RKO (cell line): ENCODE measurements at places on chromosomes 6 and 20.
A peak's percentile ranks its signal among the peaks of the same experiment; 100 is the strongest.

DNA sequence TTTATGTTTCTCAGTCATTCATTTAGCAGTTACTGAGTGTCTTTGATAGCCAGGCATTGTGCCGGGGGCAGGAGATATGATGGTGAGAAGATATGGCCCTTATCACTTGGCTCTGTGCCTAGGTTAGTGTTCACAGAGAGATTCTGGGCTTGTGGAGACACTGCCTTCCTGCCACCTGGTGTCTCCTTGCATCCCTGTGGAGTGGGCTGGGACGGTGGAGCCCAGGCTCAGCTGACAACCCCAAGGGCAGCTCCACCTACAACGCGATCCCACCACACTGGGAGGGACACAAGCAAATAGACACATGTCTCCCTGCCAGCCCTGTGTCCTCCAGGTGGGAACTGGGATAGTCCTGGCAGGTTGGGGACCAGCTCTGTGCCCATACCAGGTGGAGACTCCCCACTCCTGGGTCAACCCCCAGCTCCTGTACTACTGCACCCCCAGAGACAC is 30.3 kb upstream of the VEGFA start:
- DNase-seq: no peak

DNA sequence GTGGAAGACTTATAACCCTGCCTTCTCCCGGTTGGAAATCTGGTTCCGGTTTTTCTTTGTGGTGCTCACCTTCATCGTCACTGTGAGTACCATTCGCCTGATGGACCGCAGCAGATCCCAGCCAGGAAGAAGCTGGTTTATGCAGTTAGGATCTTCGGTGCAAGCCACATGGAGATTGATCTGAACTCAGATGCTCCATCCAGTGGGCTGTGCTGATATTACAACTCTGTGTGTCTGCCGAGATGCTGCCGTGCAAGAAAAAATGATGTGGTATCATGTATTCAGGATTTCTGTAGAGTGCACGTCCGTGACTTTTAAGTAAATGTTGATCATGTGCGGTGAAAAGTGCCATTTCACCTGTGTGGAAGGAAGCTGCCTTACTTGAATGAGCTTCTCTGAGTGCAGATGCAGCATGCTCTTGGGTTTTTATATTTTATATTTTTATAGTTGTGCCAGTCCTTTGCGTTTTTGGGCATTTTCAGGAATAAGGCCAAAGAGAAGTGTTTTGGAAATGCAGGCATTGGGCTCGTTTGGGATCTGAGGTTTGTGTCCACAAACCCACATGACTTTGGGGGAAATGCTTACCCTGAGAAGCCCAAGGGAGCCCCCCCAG is 39.2 kb downstream of the DYNLT1 start:
- DNase-seq: peak; percentile 65

DNA sequence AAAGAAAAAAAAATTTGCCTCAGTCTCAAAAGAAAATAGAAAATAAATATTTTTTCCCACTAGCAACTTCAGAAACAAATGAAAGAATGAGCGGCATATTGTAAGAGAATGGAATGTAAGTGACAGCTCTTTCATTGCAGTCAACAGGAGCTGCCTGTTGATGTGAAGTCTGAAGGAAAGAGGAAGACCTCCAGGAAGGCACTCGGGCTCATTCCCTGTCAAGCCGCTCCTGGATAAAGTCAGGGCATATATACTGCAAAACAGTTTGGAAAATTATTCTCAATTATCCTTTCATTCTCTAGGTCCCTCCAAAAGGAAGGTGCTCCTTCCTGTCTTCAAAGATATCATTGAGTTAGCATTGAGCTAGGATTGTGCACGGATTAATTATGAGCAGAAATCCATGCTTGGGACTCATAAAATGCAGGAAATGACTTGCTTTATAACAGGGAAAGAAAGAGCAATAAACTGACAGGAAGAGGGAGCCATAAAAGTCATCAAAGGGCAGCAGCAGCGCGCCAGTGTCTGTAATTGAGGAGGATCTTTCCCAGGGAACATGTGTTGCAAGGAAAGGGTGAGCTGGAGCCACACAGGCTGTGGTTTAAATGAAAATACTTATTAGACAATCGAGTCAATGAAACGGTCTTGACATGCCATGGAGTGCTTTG is 218.2 kb downstream of the C6orf118 start:
- DNase-seq: no peak

GRCh38 chr6:130697995-130698535 is 129.1 kb upstream of the SMLR1 start:
- peak; percentile 66 for DNase-seq

DNA sequence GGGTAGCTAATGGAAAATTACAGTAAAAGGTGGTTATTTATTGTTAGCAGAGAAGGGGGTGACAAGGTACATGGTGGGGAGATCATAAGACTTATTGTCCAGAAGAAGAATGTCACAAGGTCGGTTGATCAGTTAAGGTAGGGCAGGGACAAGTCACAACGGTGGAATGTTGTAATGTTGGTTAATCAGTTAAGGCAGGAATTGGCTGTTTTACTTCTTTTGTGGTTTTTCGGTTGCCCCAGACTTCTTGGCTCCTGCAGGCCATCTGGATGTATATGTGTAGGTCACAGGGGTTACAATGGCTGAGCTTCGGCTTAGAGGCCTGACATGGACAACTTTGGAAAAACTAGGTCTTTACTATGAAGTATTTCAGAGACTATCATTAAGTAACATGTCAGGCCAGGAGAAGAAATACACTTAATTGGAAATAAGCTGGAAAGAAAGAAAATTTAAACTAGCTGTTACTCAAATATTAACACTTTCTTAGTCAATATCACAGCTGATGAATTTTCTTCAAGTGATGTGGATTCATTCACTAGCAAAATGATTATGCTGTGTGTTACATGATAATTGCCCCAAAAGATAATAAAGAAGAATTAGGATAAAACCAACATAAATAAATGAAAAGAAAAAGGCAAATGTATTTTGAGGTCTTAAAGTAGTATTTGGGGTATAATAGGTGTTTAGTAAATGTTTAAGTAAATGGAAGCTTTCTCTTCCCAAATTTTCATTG is 4.4 kb downstream of the AIG1 start:
- DNase-seq: no peak

DNA sequence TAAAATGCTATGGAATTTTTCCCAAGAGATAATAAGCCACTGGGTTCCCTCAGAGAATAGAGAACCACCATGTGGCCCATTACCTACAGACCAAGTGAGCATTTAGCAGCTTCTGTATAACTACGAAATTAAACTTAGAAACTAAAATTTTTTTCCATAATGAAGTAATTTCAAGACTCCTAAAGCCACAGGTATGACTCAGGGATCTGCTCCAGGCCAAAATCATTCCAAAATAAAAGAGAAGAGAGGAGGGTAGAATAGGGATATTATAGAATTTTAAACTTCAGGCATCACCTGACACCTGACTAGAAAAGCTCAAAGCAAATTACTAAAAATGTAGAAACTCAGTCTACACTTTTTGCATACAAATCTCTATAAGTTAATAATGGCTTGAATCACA is 108.9 kb upstream of the DST start:
- DNase-seq: no peak

DNA sequence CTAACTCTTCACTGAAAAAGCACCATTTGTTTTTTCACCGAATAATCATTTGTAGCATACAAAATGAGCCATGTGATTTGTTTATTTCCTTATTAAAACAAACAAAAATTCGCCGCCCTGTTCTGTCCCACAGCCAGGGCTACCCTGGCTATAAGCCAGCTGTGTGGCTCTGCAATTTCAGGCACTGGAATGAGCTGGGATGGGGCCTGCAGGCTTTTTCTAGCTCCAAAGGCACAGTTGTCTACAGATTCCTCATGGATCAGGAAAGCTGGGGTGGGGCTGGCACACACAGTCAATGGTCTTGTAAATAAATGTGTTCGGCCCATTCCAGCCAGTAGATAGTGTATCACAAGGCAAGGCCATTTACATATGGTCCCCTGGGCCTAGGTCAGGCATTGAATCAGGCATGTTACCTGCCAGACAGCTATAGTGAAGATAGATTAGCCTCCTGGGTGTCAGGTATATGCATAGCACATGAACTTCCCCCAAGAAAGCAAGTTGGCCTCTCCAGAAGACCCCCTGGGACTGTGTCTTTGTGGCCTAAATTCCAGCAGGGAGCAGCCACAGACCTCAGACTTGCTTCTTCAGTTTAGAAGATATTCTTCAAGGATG is 608.9 kb downstream of the MAFB start:
- DNase-seq: no peak

GRCh38 chr6:45741437-45742171 is 274.1 kb downstream of the CLIC5 start:
- DNase-seq: no peak

GRCh38 chr6:143074670-143075318 is 14.1 kb downstream of the AIG1 start:
- no peak for DNase-seq

GRCh38 chr20:49505518-49505917 is 23.1 kb upstream of the KCNB1 start:
- DNase-seq: no peak

DNA sequence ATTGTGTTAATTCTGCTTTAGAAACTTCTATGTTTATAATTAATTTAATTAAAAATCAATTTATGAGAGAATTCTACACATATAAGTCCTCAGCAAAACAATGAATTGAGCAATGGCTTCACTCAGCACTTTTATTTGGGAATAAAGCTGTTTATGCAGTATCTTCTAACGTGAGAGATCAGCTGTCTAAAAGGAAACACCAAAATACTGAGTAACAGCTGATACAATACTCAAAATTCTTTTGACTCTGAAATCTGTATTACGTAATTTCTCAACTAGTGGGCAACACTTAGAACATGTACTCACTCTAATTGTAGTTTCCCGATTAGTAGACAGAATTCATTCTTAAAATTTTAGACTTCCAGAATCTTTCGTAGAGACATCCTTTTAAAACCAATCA is 49.8 kb downstream of the MAP3K7 start:
- DNase-seq: no peak

GRCh38 chr20:5781798-5782750 is 31.9 kb downstream of the SHLD1 start:
- DNase-seq: no peak

GRCh38 chr6:99165838-99166237 is 183.6 kb downstream of the FAXC start:
- DNase-seq: no peak

DNA sequence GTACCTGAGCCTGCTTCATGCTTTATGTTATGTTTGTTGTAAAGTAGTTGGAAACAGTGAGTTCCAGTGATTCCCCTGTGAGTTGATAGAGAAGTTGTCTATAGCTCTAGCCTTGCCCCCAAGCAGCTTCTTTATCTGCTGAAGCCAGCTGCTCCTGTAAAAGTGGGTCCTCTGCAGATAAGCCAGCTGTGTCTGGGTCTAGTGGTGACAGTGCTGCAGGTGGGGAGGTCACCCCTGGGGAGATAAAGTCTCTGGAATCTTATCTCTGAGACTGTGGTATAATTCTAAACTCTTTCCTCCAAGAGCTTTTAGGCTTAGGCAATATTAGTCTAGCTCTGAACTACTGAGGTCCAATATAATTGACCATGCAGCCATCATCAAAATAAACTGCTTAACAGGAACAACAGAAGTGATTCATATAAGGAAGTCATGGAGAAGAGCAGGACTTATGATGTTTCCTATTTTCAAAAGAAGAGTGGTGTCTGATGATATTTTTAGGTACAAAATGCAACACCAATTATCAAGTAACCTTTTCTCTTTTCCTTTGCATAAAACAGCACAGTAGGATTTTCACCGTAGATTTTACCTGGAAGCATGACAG is 44.2 kb upstream of the TMEM217 start:
- DNase-seq: no peak

GRCh38 chr6:108648191-108648590 is 87.5 kb downstream of the FOXO3 start:
- no peak for DNase-seq

- DNase-seq: no peak
These were observed 297.3 kb upstream of the JAG1 start for GRCh38 chr20:10971096-10971495.

DNA sequence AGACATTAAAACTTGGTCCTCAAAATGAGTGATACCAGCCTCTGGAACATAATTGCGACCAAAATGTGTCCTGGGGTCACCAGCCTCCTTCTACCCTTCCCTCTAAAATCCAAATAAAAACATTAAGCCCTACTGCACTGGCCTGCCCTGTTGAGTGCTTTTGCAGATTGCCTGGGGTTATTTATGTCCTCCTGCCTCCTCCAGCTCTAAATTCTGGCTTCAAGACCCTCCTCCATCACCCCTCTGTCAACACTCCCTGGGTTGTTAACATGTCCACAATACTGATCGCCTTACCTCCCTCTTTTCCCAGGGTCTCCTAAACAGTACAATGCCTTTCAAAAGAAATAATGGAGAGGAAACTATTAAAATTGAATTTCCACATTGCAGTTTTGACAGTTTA is 327.5 kb downstream of the NRN1 start:
- no peak for DNase-seq

- DNase-seq: no peak
These were observed 142.0 kb downstream of the CEP57L1 start for GRCh38 chr6:109237077-109237985.

DNA sequence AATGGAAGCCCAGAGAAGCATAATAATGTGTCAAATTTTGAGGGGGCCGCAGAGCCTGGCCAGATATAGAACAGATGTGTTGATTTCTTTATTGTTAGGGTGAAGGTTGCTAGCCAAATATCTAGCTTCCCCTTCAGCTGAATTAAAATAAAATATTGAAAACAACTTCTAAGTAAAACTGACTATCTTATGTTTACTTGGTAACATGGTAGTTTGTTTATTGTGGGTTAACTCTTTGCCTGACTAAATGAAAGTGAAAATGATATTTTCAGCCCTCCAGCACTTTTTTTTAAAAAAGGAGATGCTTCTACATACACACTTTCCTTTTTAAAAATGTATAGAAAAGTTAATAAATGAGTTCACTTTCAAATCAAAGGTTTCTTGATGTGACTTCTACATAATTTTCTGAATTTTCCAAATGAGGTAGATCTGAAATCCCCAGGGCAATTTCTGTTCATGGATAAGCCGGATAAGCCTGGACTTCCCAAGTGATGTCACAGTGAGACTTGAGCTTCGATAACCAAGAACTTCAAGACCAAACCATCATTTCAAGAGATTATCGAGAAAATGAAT is 172.1 kb upstream of the OLIG3 start:
- DNase-seq: no peak
